WTC11 (cell line): ENCODE measurements at places on chromosomes 3 and 15. TPM values are rescaled to one million over a fixed set of nuclear protein-coding genes. Genes with fewer than 3 reads are reported as not detected.
A peak's percentile ranks its signal among the peaks of the same experiment; 100 is the strongest.

Gene KY
- total RNA-seq = not detected in 3 replicates

GRCh38 chr15:78715930-78716329 is 74.9 kb upstream of the CHRNB4 start:
- H3K27me3 ChIP-seq = peaks cover 14% of the 10 kb centered on the region
- no peak overlapping the region for H3K4me3 ChIP-seq
- peaks cover 28% of the 10 kb centered on the region for H3K36me3 ChIP-seq
- DNase-seq = no peak
- H3K4me1 ChIP-seq = no peaks in the 10 kb centered on the region
- no peak overlapping the region for H3K27ac ChIP-seq

Gene TMEM212
- total RNA-seq = not detected in 3 replicates

DNA sequence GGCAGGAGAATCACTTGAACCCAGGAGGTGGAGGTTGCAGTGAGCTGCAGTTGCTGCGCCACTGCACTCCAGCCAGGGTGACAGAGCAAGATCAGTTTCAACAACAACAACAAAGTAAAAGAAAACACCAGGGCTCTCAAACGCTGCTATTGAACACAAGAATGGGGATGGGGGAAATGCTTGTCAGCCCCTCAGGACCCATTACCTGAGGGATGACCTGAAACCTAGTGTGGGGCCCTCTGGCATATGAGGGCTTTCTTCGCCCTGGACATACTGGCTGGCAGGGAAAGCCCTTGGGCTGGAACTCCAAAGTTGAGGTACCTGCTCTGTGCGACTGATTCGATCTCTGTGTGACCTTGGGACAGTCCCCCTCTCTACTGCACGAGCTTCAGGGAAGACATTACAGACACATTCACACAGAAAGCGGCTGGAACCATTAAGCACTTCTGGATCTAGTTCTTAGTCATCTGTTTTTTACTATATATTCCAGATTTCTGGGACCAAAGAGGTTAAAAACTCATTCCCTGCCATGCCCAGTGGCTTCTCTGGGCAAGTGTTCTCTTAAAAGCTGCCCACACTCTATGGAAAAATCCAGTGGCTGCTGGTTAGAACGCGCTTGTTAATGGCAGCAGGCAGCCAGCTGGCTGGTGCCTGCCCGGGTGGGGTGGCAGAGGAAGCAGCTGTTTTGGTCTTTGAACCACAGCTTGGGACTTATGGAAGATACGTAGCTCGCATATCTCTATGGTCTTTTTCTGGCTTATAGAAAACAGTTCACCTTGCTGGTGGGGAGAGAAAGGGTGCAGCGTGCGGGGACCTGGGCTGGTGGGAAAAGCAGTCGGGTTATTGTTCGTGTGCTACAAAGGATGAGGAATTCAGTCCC is 57.2 kb downstream of the ATP1B3 start:
- no peaks in the 10 kb centered on the region; the same call in 1 of the 2 replicates for H3K27me3 ChIP-seq
- no peak overlapping the region for H3K4me3 ChIP-seq
- DNase-seq = no peak
- no peaks in the 10 kb centered on the region for H3K36me3 ChIP-seq
- H3K4me1 ChIP-seq = peaks cover 7% of the 10 kb centered on the region

DNA sequence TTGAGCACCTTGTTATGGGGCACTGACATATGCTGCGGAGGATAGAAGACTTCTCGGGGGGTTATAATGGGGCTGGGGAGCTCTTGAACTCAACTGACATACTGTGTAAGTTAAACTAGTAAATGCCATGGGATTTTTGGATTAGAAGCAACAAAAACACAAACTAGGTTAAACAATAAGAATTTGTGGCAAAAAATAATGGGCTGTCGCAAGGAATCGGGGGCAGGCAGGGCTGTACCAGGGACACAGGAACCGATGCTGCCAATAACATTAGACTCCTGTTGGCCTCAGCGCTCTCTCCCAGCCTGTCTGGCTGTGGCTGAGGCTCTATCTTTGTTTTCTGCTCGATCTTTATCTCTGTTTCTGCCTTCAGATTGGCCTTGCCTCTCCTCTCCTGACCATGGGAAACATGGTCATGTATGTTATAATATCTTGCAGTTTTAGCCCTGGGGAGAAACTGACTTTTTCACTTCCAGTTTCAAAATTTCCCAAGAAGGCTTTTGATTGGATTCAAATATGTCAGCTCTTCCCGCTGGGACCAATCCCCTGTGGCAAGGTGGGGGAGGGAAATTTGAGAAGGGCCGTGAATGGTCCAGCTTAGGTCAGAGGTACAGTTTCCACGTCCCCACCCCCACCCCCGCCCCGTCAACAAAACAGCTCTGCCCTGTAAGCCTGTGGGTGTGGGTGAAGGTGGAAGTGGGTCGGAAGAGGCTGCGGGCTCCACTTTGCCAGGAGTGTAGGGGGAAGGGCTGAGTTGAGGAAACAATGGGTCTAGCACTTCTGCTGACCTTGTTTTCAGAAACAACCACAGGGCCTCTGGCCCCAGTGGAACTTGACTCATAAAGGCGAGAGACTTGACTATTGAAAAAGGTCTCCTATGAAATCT is 161.1 kb upstream of the TBL1XR1 start:
- peaks cover 52% of the 10 kb centered on the region for H3K4me1 ChIP-seq
- no peaks in the 10 kb centered on the region for H3K36me3 ChIP-seq
- DNase-seq = peak; percentile 36
- H3K4me3 ChIP-seq = peak overlapping the region; percentile 68
- peak overlapping the region; percentile 94 for H3K27ac ChIP-seq
- peaks cover 36% of the 10 kb centered on the region for H3K27me3 ChIP-seq
